ENCODE measurements at places on chromosomes 12 and 14.

- DNase-seq: no peak
These were observed 1.6 kb downstream of the CTDSP2 start for GRCh38 chr12:57844709-57845477.

- DNase-seq: no peak
These were observed 1327.5 kb upstream of the FLRT2 start for GRCh38 chr14:84202486-84202885.

DNA sequence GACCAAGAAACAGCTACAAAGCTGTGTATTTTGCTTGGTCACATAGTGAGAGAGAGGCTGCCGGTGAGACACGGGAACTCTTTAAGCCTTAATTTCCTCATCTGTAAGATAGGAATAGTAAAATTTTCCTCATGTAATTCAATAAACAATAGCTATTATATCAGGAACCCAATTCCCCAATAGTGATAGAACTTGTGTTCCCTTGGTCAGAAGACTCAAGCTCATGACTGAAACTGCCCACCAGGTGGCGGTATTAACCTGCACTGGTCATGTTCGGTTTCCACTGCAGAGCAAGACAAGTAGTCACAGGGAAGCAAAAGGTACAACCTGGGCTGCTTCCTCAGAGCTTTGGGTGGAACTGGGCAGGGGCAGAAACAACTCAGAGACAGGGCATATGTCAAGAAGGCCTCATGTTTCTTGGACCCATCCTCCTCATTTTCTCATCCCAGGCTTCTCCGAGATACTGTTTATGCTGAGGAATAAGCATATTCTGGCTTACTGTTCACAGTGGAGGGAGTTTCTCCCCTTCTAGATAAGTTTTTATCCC, 4.2 kb upstream of the AJUBA start:
- peak; percentile 80 for DNase-seq

- DNase-seq: no peak
These were observed at the start of gene OR2AP1 for GRCh38 chr12:55572168-55572567. TSS of gene OR2AP1 (plus strand) at chr12:55572468. CDS start at chr12:55574415, 1,947 bp downstream.

DNA sequence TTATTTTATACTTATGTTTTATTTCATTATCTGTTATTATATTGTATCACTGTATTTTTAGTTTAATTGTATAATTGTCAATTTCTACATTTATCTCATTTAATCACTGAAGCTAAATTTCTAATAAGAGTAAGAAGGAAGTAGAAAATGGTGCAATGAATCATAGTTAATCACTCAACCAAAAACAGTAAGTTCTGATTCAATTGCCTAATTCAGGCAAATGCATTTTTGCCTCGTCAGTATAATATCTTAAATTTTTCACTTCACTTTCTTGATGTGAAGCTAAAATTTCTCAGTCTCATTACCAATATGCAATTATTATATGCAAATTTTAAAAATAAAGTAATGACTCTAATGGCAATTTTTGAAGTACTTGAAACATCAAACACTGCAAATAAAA, 340.5 kb upstream of the USP15 start:
- no peak for DNase-seq

GRCh38 chr12:98439981-98440581, 75.3 kb upstream of the TMPO start:
- DNase-seq: peak; percentile 99

- DNase-seq: peak; percentile 62
These were observed 73.3 kb upstream of the PLXNC1 start for GRCh38 chr12:94074980-94075629.

GRCh38 chr12:6476489-6476888, 6.0 kb upstream of the VAMP1 start:
- DNase-seq: no peak

- DNase-seq: no peak
These were observed 509.6 kb upstream of the USP15 start for GRCh38 chr12:61750604-61751003.

GRCh38 chr14:73049428-73049827, 8.9 kb upstream of the RBM25 start:
- DNase-seq: no peak

GRCh38 chr14:87847216-87847755, 145.7 kb downstream of the GALC start:
- no peak for DNase-seq

DNA sequence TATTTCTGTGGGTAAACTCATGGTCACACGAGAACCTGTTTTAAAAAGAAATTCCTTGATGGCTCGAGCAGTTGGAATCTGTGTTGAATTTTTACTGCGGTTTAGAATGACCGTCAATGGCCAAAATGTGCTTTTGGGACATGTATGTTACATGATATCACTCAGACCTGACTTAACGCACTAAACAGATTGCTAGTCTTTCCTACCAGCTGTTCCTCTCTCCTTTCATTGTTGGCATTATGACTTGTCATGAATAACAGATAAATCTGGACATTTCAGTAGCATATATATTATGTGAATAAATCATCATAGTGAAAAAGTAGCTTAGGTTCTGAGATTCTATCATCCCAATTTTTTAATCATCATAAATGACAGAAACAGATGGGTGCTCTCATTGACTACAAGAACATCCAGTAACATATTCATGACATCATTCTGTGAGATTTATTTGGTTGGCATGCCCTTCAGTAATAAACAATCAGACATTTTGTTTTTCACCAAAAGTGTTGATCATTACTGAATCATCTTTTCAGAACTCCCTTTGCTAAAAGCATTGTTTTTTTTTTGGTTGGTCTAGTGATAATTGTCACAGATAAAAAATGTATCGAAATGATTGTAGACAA, 57.9 kb upstream of the NAV3 start:
- DNase-seq: no peak

- DNase-seq: no peak
These were observed 35.5 kb downstream of the RGS6 start for GRCh38 chr14:71967704-71968103.

- DNase-seq: no peak
These were observed 24.2 kb upstream of the PTHLH start for GRCh38 chr12:27996761-27997160.

- DNase-seq: no peak
These were observed 97.1 kb downstream of the C2CD5 start for GRCh38 chr12:22447223-22447622.

- no peak for DNase-seq
These were observed 371 bp upstream of the REM2 start for GRCh38 chr14:22882529-22883172.

GRCh38 chr14:95577067-95577800, 42.4 kb downstream of the GLRX5 start:
- no peak for DNase-seq

GRCh38 chr14:34052658-34053014, 101.8 kb upstream of the EGLN3 start:
- DNase-seq: no peak

DNA sequence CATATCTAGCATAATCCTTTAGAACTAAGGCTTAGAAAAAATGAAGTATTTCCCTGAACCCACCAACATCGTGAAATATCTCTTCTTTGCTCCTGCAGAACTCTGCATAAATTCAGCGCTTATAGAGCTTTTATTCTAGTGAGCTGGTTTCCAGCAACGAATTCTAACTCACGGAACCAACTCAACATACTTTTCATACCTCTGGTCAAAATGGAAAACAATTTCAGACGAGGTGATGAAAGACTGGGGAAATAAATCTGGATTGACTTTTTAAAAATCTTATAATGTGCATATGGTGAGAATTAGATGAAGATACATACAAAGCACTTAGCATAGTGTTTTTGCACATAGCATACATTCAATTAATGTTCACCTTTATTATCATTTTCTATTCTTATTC, 62.6 kb upstream of the BBS10 start:
- DNase-seq: no peak

DNA sequence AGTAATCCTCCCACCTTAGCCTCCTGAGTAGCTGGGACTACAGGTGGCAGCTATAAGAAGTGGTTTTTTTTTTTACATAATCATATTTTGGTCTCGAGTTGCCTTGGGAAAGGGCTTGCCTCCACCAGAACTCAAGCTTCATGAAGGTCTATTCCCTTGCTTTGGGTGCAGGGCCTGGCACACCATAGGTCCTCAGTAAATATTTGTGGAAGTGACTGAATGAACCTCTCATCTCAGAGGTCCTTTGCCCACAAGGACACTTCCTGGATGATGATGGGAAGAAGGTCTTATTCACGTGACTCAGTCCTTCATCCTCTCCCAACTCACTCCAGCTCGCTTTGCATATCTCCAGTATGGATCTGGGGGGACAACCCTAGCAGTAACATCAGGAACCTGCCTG, 114.0 kb upstream of the MED13L start:
- no peak for DNase-seq

DNA sequence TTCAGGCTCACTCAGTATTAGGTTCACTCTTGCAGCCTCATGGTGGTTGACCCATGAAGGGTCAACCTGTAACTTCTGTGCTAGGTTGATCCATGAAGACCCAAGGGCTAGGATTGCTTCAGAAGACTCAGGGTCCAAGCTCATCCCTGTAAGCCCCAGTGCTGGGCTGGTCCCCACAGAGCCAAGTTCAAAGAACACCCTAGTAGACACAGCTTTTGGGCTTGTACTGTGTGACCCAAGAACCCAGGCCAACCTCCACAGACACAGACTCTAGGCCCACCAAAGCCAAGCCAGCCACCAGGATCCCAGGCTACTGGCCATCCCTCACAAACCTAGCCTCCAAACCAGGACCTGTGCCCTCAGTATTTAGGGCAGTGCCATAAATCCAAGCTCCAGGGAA, 1020.6 kb downstream of the SLC16A7 start:
- no peak for DNase-seq

GRCh38 chr14:70976591-70976990, 69.3 kb downstream of the PCNX1 start:
- DNase-seq: no peak

DNA sequence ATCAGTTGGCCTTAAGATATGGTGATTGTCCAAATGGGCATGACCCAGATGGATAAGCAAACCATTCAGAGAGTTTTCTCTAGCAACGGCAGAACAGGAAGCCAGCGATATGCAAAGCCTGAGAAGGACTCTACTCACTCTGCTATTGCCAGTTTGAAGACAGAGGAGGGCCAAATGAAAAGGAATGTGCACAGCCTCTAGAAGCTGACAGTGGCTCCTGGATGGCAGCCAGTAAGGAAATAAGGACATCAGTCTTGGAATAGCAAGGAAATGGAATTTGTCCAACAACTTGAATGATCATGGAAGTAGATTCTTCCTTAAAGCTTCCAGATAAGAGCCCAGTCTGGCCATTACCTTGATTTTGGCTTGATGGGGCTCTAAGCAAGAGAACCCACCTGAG, 60.0 kb downstream of the TMTC2 start:
- DNase-seq: no peak

- peak; percentile 24 for DNase-seq
These were observed 17.4 kb upstream of the FLVCR2 start for GRCh38 chr14:75561013-75561432.

Measured in SK-N-MC (cell line).